GM19239 (cell line): ENCODE measurements at places on chromosomes 4 and X.
A peak's percentile ranks its signal among the peaks of the same experiment; 100 is the strongest.

- DNase-seq, result no peak
Measured at GRCh38 chr4:121706595-121707021, 9.8 kb upstream of the ANXA5 start.

DNA sequence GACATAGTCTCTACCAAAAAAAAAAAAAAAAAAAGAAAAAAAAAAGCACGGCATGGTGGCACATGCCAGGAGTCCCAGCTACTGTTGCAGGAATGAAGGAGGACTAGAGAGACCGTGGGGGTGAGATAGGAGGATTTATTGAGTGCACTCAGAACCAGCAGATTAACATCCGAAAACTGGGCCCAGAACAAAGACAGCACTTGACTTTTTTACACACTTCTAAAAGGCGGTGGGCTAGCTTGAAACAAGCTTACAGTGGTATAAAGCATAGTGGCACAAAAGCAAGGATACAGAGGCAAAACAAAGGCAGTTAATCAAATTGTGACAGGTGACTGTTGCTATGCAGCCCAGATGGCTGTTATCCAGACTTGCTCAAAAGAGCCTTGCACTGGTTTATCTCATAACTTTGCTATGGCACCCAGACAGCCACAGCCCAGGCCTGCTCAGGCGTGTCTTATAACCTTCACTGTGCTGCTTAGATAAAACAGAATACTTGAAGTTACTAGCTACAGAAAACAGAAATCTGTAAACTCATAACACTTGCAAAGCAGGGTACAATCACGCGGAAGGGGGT, 9.9 kb upstream of the PI4K2B start:
- DNase-seq, result no peak

GRCh38 chrX:374596-374995, 12.1 kb downstream of the PPP2R3B start:
- DNase-seq, result no peak

DNA sequence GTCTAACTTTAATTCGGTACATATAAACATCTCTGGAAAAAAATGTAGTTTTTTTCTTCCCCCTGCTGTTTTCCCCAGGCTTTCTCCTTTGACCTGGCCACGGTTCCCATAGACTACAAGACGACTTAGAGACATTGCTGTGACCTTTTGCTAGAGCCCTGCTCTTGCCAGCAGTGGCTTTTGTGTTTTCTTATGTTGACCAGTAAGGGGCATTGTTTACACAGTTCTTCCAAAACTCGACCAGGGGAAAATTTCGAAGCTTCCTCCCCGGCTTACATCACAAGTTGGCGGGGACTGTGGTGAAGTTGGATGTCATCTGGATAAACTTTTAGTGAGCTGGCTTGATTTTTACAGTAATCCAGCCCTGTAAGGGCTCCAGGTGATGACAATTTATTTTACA, 9.3 kb downstream of the CCDC160 start:
- no peak for DNase-seq

- DNase-seq, result no peak
Measured at GRCh38 chrX:129808829-129809796, 29.4 kb downstream of the SASH3 start.

DNA sequence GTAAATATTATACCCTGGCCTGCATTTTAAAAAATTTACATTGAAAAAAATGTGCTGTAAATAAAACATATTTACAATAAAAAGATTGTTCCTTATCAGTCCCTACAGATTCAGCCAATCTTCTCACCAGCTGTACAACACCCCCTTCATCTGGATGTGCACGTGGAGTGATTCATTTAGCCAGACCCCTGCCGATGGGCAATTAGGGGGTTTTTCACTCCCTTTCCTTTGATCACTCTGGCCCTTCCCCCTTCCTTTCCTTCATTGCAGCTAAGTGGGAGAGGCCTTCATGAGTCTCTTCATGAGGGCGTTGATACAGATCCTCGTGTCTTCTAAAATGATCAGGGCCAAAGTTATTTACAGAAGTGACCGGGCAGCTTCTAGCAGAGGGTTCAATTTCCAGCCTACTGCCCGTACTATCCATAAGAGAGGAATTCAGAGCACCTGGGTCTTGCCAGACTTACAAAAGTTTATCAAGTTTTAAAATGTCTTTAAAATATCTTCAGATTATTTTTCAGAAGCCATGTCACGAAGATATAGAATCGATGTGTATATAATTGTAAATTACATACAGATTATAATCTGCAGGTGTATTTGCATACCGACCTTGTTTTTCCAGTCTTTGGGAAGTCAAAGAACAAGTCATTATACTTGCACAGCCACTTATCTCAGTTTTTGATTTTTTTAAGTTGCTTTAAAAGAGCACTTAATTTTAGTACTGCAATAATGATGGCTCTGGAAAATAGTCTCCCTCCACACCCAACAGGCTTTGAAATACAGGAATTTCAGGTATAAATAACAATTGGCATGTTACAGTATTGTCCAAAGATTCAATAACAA, 21.4 kb upstream of the RASL11B start:
- no peak for DNase-seq

- DNase-seq, result no peak
Measured at GRCh38 chrX:63012574-63012973, 338.6 kb downstream of the SPIN4 start.

DNA sequence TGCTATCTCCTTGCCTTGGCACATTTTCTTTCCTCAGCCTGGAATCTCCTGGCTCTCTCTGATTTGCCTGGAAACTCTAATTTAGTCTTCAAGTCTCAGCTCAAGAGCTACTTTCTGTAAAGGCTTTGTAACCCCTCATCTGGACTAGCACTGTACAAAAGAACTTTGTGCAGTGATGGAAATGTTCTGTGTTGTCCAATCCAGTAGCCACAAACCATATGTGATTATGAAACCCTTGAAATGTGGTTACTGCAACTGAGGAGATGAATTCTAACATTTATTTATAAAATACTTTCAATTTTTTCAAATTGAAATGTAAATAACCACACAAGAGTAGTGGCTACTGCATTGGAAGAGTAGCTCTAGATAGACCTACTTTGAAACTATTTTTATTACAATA, 66.6 kb upstream of the HS3ST1 start:
- no peak for DNase-seq

DNA sequence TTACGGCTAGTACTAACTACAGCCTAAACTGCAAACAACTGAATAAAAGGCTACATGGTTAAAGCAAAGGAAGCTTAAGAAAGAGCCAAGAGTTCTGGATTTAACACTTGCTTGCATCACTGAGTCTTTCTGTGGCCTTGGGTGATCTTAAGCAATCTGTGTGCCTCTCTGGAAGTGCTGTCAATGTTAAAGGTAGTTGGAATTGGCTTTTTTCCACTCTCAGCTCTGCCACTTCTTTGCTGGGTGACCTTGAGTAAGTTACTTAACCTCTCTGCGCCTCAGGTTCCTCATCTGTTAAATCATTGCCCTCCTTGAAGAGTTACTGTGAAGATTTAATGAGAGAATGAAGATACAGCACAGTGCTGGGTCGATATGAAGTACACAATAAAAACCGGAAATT, 15.7 kb downstream of the SLC2A9 start:
- no peak for DNase-seq

GRCh38 chr4:123423819-123424218, 27.2 kb downstream of the SPRY1 start:
- DNase-seq, result no peak

- DNase-seq, result no peak
Measured at GRCh38 chrX:40099055-40099958, 1.5 kb upstream of the BCOR start.

GRCh38 chr4:33996075-33996718, 2248.1 kb downstream of the ARAP2 start:
- DNase-seq, result no peak

- no peak for DNase-seq
Measured at GRCh38 chrX:129461801-129462456, 61.4 kb downstream of the SMARCA1 start.

DNA sequence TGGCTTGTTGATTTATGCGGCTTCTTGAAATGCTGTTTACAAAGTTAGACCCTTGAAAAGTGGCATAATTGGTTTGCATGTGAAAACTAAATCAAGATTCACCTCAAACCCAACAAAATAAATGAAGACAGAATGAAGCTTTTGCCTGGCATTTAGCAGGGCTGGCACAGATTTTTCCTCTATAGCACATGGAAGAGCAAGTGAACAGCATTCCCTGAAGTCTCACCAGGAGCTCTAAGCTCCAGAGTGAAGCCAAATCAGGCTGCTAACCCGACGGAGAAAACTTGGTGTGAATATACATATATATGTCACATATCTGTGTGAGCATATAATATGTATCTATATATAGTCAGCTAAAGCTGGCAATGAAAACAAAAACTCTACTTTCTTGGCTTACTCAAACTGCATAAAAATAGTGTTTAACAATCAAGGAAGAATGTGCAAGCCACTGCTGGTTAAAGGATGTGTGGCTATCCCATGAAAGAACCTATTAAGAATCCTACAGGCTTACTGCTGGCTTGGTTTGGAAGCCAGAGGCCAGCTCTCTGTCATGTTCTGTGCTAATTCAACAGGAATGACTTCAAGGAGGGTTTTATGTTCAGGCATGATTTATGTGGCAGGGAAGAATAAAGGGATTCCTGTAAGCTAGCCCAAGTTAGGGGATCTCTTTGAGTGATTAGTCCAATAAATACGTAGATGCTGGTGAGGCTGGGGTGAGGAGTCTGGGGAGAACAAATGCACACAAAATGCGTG, 69.9 kb downstream of the MFAP3L start:
- DNase-seq, result no peak

GRCh38 chrX:47264483-47265173, 31.8 kb downstream of the USP11 start:
- no peak for DNase-seq

DNA sequence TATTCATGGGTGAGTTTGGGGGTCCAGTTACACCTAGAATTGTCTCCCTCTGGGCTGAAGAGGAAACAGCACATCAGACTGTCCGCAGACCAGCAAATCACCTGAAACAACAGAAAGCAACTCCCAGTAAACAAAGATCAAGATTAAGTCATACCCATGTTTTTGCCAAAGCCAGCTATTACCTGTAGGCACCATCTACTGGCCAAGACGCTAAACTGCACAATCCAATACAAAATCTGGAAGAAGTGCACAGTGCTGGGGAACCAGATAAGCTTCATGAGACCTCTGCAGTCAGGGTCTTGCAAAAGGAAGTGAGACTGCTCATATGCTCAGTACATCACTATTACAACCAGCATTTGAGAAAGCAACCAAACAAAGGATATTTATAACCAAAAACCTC, 157.5 kb upstream of the ITM2A start:
- no peak for DNase-seq

DNA sequence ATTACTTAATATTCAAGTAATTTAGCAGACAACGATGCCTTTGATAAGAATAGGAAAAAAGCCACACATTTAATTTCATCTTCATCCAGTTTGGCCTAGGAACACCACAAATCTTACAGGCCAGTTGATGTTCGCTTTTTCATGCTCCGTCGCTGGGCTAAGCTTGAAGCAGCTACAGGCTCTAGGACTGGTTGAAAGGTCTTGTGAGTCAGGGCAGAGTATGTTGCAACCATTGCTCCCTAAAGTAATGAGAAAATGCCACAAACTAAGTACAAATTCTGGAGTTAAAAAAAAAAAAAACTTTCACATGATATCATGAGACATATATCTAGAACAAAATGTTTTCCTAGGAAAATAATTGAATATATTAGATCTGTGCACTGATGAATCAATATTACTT, 123.8 kb downstream of the RPS6KA6 start:
- DNase-seq, result no peak

DNA sequence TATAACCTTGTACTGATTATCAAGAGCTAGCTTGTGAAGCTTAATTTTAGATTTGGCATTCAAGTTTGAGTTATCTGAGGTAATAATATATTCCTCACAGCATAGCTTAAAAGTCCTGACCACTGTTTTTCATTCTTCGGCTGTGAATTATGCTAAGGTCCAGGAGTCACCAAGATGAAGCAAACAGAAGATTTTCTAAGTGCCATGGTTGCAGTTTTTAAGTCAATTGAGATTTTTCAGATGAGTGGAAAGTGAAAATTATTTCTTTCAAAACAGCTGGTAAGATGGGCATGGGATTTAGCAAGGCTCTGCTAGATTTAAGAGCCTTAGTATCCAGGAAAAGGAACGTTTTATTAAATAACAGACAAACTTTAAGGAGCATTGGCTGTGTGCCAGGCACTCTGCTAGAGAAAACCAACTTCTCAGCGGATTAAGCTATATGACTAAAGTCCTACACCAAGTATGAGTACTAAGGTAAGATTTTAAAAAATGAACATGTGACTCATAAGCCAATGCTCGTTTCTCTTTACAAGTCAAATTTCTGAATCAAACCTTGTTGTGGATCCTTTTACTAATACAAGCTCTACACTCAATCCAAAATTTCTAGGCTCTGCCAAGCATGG, 149.9 kb upstream of the IL15 start:
- DNase-seq, result no peak

GRCh38 chr4:161920304-161921052, 243.3 kb downstream of the FSTL5 start:
- DNase-seq, result no peak

DNA sequence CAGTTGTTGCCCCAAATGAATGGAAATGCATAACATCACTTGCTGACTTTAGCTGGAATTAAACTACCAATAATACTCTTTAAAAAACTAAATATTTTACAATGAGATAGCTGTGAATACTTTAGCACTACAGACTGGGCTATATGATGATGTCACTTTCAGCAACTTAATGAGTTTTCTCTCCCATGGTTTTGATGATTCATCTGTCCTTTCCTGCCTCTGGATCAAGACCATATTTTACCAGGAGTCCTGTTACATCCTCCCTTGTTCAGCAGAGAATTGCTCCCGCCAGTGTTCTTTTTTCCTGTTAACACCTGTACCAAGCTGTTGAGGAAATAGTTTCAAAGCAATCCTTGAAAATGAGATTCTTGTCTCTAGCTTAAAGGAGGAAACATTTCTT, 543.0 kb downstream of the SPRY1 start:
- DNase-seq, result no peak

GRCh38 chr4:145179281-145179860, 1.0 kb downstream of the OTUD4 start:
- DNase-seq, result peak; percentile 44

DNA sequence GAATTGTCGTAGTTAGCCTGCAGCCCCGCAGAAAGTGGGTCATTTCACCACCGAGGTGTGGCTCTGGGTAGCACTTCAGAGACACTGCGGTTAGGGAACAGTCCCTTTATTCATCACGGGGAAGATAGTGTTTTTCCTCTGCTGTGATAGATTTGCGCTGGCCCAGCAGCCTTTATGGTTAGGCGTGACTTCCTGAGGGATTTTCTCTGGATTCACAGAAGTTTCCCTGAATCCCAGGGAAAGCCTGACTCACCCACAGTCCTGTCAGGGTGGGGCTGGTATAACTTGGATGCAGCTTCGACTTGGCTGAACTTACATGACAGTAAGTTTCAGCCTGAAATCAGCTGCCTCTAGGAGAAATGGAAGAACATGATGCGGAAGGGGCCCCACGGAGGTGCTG, 196.3 kb upstream of the HHIP start:
- no peak for DNase-seq

- DNase-seq, result no peak
Measured at GRCh38 chr4:142356801-142357200, 489.3 kb downstream of the INPP4B start.

GRCh38 chr4:36392024-36392423, 110.6 kb downstream of the DTHD1 start:
- DNase-seq, result no peak

GRCh38 chrX:96372313-96373046, 312.2 kb upstream of the DIAPH2 start:
- peak; percentile 1 for DNase-seq

GRCh38 chr4:124903995-124904722, 191.6 kb upstream of the ANKRD50 start:
- DNase-seq, result no peak
